ENCODE measurements at places on chromosomes 2 and 18.

DNA sequence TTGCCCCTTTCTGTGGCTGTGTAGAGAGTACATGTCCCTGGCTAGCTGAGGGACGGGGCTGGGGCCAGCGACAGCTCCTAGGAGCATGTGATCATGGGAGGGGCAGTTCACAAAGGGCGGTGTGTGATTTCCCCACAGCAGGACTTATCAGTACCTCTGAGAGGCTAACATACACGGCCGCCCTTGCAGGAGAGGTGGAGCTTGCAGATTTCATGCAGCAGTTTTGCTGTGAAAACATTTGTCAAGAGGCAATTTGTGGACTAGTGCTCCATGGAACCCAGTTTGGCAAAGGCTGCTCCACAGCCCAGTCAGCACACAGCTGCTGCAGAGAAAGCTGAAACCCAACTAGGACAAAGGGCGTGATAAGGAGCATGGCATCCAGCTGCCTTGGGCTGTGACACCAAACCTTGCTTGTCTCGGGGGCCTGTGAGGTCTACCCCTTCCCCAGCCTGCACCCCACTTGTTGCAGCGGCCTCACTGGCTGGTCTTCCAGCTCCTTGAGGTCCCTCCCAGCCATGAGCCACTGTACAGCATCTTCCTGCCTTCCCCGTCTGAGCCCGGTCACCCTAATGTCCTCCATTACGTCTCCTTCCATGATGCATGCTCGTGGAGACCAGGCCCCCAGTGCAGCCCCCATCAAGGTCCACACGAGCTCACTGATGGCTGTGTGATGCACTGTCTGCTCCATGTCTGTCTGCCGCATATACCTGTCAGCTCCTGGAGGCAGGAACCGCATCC is 121.4 kb upstream of the HDAC4 start:
- DNase-seq, result no peak

GRCh38 chr2:56014046-56014730 is 90.6 kb upstream of the EFEMP1 start:
- DNase-seq, result no peak

DNA sequence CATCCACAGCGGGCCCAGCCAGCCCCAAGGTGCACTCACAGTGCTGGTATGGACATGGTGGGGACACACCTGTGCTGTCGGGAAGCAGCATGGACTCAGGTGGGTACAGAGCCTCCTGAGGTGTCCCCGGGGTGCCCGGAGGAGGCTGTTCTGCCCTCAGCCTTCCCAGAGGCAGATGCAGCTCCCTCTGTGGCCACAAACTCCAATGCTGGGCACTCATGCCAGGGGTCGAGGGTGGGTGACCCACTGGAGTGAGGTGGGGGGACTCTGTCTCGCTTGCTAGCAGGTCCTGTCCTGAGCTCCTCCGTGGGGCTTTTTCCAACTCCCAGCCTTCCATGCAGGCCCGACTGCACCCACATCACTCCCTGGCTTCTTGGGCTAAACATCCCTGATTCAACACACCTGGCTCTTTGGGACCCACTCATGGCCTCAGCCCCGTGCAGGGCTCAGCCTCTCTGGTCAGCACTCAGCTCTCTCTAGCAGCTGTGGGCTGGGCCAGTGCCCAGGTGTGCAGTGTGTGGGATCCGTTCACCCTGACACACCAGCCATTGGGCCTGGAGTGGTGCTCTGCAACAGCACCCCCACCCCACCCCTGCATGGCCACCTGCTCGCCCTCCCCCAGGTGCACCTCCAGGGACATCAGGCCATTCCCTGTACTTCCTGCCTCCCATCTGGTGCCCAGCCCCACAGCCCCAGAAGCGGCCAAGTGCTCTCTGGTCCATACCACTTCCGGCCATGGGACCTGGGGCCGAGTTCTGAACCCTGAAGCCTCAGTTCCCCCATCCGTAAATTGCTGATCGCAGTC is 16.0 kb downstream of the RAMP1 start:
- DNase-seq, result no peak

- DNase-seq, result no peak
Measured at GRCh38 chr2:236793023-236794011, 223.7 kb downstream of the ACKR3 start.

GRCh38 chr18:1246827-1247226 is 342.2 kb downstream of the ADCYAP1 start:
- no peak for DNase-seq

- DNase-seq, result no peak
Measured at GRCh38 chr2:218517434-218518206, 50.5 kb downstream of the USP37 start.

GRCh38 chr18:31203096-31203793 is 40.6 kb upstream of the DSC1 start:
- DNase-seq, result no peak

GRCh38 chr2:101511381-101511780 is 36.5 kb upstream of the RFX8 start:
- DNase-seq, result no peak

- no peak for DNase-seq
Measured at GRCh38 chr2:183919167-183919566, 679.2 kb upstream of the ZNF804A start.

DNA sequence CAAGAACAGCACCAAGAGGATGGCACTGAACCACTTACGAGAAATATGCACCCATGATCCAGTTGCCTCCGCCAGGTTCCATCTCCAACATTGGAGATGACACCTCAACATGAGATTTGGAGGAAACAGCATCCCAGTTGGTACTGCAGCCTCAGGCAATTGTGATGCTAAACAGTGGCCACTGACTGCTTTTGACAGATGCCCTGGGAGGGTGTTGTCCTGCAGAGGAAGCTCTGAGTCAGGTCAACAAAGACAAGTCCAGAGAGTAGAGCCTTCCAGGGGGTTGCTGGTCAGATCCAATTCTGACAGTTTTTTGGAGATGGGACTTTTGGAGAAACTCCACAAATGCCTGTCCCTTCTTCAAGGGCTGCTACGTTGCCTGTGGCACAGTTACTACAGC is 82.4 kb downstream of the SNTG2 start:
- DNase-seq, result no peak

DNA sequence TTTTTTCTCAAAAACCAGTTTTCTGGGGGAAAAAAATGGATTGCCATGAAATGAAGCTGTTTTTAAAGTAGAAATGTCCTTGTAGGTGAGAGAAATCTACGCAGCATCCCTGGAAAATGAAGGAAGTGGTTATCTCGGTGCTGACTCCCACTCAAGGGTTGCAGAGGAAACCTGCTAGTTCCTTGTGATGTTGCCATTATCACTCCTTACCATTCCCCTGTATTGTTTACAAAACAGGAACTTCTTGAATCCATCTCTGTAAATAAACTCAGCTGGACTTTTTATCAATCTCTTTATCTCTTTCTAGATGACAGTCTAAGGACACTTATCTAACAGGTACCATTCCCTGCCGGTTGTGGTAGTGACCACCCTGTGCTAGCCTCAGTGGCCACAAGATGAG is 61.2 kb downstream of the FEZ2 start:
- DNase-seq, result no peak

DNA sequence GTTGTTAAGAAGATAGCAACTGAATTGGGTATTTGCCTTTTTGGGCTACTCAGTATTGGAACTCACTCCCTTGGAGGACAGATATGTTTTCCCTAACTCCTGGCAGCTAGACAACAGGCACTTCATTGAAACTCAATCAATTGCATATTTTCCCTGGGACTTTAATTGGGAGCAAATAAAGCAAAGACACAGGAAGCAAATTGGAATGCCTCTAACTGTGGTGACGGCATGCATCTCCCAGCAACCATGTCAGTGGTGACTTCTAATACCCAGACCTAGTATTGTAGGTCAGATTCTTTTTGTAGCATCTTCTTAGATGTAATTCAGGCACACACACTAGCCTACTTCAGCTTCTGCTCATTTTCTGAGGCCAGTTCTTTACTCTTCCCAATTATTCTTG is 164.2 kb upstream of the SETBP1 start:
- no peak for DNase-seq

GRCh38 chr2:5734859-5735520 is 42.8 kb downstream of the SOX11 start:
- DNase-seq, result no peak

GRCh38 chr2:188444106-188444835 is 152.6 kb downstream of the GULP1 start:
- no peak for DNase-seq

DNA sequence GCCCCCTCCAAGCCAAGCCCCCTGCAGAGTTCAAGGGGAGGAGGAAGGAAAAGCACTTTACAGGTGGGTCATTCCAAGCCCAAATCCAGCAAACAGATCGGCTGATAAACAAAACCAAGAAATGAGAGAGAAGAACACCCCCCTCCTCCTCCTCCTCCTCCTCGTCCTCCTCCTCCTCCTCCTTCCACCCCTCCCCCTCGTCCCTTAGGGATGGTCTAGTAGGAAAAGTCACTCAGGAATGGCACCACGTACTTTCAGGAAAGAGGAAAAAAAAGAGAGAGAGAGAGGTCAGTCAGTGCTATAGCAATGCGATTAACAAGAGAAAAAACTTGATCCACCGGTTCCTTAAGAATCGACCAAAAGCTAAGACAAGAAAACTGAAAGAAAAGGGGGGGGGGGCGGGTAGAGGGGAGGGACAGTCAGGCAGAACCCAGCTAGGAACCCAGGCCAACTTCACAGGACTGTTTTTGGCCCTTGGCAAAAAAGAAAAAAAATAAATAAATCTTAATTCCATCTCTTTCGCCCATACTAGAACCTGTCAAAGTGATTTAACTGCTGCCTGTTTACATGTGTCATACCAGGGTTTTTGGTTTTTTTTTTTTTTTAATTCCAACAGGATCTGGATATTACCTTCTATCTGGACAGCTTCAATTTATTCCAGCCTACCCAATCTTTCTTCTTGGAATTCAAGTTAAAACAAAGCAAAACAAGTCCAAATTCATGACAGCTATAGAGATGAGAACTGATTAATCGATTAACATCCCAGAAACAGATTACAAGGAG is 906 bp downstream of the IKZF2 start:
- DNase-seq, result no peak

DNA sequence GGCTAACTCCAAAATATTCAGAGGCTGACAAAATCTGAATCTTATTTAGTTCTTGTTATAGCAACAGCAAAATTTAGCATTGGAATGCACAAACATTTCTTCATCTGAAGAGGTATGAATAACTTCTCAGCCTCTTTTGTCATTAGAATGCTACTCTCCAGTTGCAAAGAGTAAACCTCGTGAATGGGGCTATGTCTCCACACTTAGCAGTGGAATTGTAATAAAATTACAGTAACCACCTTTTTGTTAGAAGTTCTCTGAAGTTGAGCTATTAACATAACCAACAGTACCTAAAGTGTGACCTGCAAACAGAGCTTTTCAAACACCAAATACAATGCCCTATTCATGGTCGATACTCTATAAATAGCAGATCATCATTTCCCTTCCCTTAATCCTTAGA is 50.2 kb upstream of the GALNT3 start:
- no peak for DNase-seq

DNA sequence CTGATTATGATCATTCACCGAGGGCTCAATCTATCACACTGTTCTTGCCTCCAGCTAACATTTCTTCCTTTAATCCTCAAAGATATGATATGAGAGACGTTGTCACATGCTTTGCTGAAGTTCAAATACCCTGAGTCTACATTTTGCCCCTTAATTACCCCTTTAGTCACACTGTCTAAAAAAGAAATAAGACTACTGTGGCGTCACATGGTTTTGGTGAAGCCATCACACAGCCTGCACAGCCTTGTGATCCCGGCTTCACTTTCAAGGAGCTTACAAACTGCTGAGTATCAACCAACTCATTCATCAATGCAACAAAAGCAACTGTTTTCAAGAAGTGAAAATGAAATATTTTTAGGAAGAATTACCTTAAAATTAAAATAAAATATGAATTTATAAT is 31.9 kb upstream of the SOCS6 start:
- DNase-seq, result no peak

- no peak for DNase-seq
Measured at GRCh38 chr2:86453836-86454235, 12.7 kb downstream of the KDM3A start.

- DNase-seq, result no peak
Measured at GRCh38 chr2:166381-166780, 97.5 kb downstream of the SH3YL1 start.

GRCh38 chr2:175567435-175568061 is 386.0 kb upstream of the ATP5MC3 start:
- no peak for DNase-seq

- DNase-seq, result no peak
Measured at GRCh38 chr2:23111263-23111662, 273.7 kb upstream of the KLHL29 start.

DNA sequence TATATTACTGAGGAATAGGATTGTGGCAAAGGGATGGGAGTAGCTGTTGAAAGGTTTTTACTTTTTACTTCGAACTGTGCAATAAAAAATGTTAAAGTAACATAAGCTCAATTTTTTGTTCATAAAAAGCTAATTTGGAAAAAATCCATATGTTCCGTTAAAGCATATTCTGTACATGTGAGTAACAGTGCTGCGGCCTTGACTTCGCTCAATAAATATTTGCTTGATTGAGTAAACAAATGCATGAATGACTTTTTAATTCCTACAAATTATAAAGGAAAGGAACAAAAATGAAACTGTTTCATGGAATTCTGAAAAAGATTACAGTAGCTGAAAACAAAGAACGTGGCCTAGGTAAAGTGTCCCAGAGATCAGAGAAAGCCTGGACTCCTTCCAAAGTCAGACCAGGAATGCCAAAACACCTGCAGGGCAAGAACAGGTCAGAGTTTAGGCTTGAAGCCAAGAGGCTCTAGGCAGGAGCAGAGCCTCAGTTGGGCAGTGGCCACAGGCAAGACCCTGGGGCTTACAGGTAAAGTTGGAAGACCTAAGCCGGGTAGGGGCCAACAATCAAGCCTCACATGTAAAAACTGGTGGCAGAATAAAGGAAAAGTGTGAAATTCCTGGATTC is 44.3 kb upstream of the FIGN start:
- DNase-seq, result no peak

GRCh38 chr2:217683106-217683870 is 319.5 kb downstream of the TNS1 start:
- no peak for DNase-seq

DNA sequence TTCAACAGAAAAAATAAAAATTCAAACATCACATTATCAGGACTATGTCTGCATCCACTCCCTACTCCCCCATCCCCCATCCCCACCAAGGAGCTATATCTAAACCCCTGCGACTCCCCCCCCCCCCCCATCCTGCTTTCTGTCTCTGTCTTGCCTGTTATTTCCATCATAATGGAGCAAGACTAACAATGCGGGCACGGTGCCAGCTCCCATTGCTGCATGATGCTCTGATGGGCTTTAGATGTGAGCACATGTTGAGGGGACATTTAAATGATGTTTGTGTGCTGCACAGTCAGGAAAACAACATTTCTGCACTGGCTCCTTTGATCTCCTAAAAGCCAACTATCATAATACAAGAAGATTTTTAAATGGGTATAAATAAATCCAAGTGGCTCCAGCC is 644.2 kb upstream of the SETBP1 start:
- DNase-seq, result no peak

- DNase-seq, result no peak
Measured at GRCh38 chr2:66490588-66491001, 55.7 kb downstream of the MEIS1 start.

GRCh38 chr2:183371545-183371944 is 247.3 kb downstream of the NUP35 start:
- no peak for DNase-seq

GRCh38 chr2:3450385-3451010 is 68.8 kb downstream of the ADI1 start:
- no peak for DNase-seq
